Cortex of kidney (tissue), 1 donor: ENCODE measurements at places on chromosomes 1 and 21.

GRCh38 chr1:111274653-111275052 is 16.0 kb upstream of the CHIA start:
- DNase-seq, result no peak

GRCh38 chr1:39969531-39970270 is 14.8 kb downstream of the MFSD2A start:
- DNase-seq, result no peak

DNA sequence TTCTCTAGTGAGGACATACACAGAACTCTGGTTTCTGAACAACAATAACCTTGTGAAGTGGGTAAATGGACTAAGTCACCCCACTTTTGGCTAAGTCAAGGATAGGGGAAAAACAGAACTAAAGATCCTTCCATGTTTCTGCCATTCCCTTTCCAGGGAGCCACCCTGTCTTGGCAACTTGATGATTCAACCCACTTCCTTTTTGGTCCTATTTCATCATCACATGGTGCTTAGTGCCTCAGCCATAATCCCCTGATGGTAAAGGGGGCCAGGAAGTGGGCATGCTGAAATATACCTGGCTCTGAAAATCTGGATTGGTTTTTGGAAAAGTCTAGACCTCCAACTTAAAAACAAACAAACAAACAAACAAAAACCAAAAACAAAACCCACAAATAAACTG is 206.4 kb upstream of the FOXD3 start:
- DNase-seq, result no peak

DNA sequence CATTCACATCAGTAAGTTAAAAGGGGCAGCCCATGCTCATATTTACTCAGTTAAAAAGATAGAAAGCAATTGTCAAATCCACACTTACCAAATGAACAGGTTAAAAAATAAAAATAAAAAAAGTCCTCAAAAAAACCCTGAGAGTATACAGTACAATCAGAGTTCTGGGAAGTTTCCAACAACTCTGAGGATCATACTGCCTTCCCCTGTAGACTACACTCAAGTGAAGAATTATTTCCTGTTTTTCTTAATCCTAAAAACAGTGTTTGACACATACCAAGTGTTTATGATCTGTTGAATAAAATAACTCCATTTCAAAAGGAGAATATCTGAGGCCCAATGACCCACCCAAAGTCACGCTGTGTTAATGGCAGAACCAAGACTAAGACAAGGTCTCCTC is 61.8 kb downstream of the INTS7 start:
- no peak for DNase-seq

DNA sequence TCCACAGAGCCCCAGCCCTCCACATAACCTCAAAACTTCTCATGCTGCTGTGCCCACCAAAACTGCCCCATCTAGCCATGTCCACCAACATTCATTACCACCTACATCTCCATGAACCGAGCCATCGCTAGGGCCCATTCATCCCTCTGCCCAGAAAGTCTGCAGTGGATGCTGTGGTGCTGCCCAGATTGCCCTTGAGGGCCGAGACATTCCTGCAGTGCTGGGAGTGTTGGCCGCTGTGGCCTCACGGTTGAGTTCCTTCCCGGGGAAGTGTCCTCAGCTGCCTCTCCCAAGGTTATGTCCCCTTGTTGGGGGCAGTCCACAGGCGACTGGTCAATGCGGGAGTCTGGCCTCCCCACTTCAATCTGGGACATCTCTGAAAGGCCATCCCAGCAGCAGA is 30.3 kb upstream of the DMBX1 start:
- DNase-seq, result no peak

DNA sequence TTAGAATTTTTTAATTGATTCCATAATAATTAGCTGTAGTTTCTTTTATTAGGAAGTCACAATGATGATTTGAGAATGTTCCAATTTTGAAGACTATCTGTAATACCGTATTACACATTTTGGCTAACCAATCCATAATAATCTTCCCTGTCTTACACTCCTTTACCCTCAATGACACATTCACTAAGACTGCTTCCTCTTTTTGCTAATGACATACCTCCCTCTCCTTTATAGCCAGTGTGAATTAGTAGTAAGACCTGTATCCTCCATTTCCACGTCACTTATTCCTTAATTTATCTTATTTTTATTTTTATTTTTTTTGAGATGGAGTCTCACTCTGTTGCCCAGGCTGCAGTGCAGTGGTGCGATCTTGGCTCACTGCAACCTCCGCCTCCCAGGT is 10.1 kb downstream of the KDM1A start:
- DNase-seq, result no peak

DNA sequence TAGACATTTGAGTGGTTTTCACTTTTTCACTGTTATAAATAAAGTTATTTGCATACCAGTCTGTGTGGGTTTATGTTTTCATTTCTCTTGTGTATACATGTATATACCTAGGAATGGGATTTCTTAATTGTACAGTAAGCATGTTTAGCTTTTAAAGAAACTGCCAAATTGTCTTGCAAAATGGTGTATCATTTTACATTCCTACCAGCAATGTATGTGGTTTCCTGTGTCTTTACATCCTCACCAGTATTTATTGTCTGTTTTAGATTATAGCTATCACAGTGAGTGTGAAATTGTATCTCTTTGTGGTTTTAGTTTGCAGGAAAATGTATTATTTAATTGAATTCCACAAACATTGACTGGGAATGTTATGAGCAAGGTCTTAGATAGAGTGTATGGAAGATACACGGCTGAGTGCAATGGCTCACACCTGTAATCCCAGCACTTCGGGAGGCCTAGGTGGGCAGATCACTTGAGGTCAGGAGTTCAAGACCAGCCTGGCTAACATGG is 57.3 kb downstream of the MACF1 start:
- DNase-seq, result no peak

DNA sequence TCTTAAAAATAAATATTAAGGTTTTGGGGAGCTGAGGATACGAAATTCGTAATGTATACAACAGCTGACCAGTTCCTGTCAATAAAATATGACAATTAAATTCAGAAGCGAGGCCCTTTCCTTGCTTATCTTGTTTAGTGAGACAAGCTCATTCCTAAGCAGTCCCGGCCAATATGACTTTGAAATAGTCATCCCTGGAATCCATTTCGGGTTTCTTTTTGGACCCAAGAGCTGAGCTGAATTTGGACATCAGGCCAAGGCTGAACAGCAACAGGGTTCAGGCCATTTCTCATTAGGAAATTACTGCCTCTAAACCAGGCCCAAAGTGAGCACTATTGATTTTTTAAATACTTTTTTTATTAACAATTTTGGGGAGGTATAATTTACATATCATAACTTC is 17.3 kb upstream of the FMN2 start:
- DNase-seq, result no peak

GRCh38 chr1:2229911-2230731 is 2.0 kb downstream of the SKI start:
- no peak for DNase-seq

- DNase-seq, result no peak
These were observed 5.0 kb downstream of the TMEM240 start for GRCh38 chr1:1535201-1536018.

GRCh38 chr1:211783897-211784296 is 46.7 kb downstream of the LPGAT1 start:
- DNase-seq, result no peak

DNA sequence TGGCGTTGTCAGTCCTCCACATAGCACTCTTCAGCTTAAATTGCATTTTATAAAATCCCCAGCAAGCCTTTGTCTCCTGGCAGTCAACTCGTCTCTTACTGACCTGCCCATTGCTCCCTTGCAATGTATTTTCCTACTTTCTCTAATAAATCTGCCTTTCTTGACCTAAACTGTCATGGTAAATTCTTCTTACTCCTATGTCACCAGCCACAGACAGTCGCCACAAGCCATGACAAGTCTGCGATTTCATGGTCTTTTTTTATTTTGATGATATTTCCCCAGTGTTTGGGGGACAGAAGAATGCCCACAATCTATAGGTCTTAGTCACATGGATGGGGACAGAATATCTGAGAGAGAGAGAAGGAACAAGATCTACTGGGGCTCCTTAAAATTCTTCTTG is 8.4 kb downstream of the IFNAR2 start:
- no peak for DNase-seq

- no peak for DNase-seq
These were observed 22.5 kb downstream of the JMJD4 start for GRCh38 chr1:227712648-227713047.

GRCh38 chr1:227261501-227261900 is 56.8 kb downstream of the CDC42BPA start:
- DNase-seq, result no peak

DNA sequence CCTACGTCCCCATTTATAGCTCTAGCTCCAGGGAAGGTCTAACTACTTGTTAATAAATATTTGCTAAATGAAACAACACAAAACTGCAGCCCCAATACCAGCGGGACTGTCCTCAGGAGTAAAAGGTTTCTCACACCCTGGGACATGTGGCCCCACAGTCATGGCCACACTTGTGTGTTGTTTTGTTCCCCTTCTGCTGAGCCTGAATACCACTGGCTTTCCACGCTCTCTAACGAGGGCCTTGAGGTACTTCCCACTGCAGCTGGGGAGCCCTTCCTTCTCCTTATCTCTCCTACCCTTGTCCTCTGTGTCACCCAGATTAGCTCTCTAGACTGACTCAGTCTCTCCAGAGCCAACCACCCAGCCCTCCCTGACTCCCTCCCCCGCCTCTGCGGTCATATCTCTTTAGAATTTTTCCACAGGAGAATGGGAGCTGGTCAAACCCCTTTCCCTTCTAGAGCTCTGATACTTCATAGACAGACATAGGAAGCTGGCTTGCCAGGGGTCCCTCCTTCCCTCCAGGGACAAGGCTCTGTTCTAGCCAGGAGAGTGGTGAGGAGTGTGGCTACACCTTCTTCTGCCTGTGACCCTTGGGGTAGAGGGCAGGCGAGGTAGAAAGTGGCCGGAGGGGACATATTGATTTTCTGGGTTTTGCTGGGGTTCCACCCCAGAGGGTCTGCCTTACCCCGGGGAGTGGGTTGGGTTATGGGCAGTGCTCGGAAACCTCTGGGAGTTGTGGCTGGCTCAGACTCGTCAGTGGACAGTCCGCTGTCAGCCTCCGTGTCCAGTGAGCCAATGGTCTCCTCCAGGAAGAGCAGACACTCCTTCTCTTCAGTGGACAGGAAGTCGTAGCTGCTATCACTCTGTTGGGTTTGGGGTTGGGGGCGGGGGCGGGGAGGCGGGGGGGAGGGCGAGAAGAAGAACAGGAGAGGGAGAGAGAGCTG is 8.1 kb downstream of the C1orf116 start:
- DNase-seq, result no peak

- no peak for DNase-seq
These were observed 59.8 kb downstream of the LPAR3 start for GRCh38 chr1:84833194-84833593.

GRCh38 chr1:204706838-204707509 is 21.4 kb upstream of the LRRN2 start:
- DNase-seq, result no peak

DNA sequence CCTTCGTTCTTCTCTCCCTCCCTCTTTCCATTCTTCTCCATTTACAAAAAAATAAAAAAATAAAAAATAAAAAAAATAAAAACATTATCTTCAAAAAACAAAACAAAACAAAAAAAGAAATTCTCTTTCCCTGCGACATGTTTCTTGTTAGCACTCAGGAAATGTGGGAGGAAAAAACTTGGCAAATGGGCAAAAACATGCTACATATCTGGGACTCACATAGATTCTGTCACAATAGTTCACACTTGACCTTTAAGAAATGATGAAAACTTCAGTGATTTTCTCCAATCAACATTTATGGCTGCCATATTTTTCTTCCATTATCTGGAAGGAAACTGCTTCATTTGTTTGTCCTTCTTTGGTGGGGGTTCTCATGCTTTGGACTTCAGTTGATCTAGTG is 109.3 kb downstream of the PRKAB2 start:
- DNase-seq, result no peak

DNA sequence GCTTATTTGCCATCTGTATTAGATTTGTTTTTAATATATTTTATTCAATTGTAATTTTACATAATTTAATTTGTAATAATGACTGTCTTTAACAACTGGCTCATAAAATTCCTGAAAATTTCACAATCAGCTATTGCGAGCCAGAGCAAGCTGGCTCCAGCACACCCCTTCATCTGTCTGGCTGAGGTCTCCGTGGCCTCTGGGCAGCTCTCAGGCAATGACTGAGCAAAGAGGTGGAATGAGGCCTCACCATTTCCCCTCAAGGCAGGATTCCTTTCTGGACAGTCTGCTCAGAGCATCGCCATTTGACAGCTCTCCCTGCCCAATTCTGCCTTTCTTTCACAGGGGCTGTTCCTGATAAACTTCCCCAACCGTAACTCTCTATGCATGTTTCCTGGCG is 5.8 kb upstream of the KANK4 start:
- no peak for DNase-seq

- DNase-seq, result no peak
These were observed 11.5 kb upstream of the LINGO4 start for GRCh38 chr1:151816548-151817352.

GRCh38 chr21:31347435-31348032 is 3.5 kb upstream of the TIAM1 start:
- DNase-seq, result no peak

GRCh38 chr1:205325334-205325884 is 3.9 kb upstream of the NUAK2 start:
- DNase-seq, result no peak

DNA sequence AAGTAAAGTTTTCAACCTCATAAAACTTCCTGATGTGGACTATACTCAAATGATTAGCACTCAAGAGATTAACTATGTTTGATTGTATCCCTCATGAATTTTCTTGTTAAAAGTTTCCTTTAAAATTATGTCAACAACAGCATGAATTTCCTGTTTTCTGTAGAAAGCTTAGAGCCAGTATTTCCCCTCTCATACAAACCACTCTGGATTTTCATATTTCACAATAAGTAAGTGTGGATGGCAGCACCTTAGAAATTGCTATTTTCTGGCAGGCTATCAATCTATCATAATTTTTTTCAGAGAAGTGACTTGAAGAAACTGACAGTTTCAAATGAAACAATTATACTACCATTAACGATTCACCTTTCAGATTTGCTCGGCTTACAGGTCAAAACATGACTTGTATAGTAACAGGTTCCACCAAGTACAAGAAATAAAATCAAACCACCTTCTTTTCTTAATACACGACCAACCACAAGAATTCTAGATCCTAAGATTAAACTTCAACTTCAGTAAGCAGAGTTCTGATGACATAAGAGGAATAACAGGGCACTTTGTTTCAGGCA is 20.8 kb downstream of the ELK4 start:
- no peak for DNase-seq

DNA sequence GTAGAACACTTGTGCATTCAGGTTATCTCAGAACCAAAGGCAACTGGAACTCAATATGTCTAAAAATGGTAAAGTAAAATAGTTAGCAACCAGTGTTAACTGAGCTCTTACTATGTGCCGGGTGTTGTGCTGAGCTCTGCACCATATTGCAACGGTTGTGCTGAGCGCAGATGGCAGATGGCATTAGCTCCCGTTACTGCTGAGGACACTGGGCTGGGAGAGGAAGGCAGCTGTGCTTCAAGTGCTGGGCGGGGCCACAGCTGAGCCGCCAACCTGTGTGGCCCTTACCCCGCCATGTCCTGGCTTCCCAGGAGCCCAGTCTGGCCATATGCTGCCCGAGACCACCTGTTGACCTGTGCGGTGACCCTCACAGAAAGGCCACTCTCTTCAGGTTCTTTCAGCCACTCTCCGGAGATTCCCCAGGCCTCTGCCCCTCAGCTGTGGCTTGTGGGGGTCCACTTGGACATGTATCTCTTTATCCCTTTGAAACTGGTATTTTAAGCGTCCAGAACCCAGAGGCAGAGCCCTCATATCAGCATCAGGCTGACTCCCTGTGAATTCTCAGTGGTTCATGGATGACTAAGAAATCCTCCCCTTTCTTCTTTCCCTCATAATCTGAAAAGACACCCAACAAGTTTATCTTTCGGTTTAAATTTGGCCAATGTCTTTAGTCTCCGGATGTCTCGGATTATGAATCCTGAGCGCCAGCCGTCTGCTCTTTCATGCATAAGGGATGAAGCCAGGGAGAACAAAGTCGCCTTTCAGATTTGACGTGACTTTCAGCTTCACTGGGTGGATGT is 26.4 kb downstream of the LDLRAP1 start:
- DNase-seq, result no peak
